ENCODE measurements at places on chromosomes 6 and 20.

DNA sequence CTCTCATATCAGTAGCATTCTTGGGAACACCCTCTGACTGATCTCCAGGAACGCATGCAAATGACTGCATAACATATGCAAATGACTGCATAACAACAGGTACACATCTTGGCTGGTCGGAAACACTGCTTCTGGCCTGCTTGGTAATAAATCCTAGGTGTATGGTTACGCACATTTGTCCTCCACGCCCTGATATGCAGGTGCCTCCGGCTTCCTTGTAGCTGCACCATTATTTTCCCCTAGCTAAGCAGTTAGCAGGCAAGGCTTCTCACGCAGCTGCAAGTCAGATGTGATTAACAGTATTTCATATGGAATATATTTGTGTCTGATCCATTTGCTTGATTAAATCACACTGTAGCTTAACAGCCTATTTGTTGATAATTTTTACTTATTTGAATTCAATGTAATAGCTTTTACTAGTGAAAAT is 5.9 kb downstream of the RPS6KA2 start:
- DNase-seq, result no peak

- no peak for DNase-seq
Observed at GRCh38 chr20:56454754-56455153, 13.7 kb upstream of the RTF2 start.

DNA sequence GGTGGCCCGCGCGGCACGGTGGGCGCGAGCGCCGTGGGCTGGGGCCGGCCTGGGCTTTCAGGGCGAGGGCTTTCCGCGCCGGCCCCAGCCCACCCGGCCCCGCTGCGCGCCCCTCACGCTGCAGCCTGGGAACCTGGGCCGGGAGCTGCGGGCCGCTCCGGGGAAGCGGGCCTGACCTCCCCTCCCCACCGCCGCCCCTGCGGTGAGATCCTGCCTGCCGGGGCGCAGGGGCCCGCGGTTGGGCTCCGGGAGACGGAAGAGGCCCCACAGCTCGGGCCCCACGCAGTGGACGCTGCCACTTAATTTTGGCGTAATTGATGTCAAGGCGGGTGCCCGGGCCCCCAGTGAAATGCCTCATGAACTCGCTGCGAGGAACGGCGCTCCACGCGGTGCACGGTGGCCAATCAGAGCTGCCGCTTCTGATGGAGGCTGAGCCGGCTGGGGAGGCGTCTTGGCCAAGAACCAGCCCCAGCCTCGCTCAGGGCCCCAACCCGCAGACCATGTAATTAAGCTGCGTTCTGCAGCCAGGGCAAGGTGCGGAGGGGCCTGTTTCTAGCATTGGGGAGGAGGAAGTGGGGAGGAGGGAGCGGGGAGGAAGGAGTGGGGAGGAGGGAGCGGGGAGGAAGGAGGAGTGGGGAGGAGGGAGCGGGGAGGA is 96.1 kb upstream of the BHLHE23 start:
- peak; percentile 37 for DNase-seq

DNA sequence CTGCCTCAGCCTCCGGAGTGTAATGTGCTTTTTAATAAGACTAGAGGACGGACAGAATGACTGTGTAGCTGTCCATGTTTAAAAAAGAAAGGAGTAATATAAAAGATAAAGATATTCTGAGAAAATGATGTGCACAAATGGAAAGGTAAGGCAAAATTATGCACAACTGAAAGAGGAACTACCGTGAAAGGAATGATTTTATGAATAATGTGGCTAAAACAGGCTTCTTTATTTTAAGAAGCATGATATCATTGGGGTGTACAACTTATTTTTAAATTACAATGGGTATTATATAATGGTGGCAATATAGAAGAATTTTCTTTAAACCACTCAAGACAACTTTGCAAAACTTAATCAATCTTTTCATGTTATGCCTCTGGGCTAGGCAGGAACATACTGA is 78.1 kb downstream of the FIG4 start:
- no peak for DNase-seq

- no peak for DNase-seq
Observed at GRCh38 chr20:22455259-22455658, 129.1 kb downstream of the FOXA2 start.

DNA sequence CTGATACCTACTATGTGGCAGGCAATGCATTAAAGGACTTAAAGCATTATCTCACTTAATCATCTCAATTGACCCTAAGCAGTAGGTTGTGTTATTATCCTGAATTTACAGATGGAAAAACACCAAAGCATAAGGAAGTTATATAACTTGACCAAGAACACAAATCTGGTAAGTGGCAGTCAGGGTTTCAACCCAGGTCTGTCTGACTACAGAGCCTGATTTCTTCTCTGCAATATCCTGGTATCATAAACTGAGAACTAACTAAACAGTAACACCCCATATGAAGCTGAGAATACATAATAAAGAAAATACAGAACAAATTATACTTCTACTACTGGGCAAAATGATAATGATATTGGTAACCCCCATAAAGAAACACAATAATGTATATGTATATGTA is 13.8 kb upstream of the DST start:
- DNase-seq, result no peak

- no peak for DNase-seq
Observed at GRCh38 chr6:124873066-124873410, 89.2 kb upstream of the RNF217 start.

DNA sequence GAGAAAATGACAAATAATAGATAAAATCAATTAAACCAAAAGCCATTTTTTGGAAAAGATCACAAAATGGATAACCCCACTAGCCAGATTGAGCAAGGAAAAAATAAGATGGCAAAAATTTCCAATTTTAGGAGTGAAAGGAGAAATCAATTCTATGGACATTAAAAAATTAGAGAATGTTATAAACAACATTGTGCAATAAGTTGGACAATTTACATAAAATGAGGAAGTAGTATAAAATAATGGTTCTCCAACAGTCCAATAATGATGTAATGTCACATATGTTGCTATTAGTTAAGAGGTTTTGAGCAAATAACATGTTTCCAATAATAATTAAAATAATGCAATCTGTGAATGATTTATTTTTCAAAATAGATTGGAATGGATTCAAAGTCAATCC is 3.1 kb upstream of the SNAP91 start:
- no peak for DNase-seq

DNA sequence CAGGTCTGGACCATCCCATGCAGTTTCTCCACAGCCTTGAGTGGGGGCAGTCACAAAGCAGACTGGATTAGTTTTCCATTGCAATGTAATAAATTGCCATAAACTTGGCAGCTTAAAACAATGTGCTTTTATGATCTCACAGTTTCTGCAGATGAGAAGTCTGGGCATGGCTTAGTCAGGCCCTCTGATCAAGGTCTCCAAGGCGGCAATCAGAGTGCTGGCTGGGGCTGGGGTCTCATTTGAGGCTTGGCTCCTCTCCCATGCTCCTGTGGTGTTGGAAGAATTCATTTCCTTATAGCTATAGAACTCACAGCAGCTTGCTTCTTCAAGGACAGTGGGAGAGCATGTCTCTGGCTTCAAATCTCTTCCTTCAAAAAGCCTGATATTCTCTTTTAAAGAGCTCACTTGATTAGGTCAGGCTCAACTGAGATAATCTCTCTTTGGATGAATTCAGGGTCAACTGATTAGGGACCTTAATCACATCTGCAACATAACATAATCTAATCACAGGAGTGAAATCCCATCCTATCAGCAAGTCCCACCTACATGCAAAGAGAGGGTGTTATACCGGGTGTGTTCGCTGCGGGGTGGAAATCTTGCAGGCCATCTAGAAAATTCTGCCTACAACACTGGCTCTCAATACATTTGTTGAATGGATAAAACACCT is 77.4 kb upstream of the SULF2 start:
- no peak for DNase-seq

DNA sequence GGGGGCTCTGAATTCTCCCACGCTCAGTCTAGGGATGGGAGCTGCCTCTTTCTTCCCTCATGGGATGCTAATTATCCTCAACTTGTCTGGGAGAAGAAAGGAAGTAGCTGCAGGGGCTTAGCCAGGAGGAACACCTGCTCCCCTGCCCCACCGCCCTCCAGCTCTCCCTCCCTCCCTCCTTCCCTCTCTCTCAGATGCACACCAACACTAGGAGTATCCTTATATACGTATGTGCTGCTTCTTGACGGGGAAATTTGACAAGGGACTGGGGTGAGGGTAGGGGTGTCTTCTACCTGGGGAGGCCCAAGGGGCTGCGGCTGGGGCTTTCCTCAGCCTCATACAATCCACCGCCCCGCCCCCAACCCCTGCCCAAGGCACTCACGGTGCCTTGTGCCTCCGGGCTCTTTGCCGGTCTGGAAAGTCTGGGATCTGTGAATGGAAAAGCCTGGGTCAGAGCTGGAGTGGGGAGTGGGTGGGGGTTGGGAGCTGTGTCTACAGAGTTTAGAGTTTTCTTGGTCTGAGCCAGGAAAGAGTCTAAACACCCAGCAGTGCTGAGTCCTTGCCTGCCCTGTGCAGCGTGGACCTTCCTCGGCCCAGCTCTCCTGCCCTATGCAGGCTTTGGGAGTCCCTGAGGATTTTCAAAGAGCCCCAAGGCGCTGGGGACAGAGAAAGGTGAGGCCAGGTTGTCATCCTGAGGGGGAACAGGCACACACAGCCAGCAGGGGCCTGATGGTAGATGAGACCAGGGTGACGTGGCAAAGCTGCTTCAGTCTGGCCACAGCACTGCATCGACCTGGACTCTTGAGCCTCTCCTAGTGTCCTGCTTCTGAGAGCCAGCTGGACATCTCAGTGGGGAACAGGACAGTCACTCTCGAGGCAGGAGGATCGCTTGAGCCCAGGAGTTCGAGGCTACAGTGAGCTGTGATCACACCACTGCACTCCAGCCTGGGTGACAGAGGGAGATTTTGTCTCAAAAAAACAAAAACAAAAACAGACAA is 29.3 kb upstream of the EMILIN3 start:
- DNase-seq, result no peak

DNA sequence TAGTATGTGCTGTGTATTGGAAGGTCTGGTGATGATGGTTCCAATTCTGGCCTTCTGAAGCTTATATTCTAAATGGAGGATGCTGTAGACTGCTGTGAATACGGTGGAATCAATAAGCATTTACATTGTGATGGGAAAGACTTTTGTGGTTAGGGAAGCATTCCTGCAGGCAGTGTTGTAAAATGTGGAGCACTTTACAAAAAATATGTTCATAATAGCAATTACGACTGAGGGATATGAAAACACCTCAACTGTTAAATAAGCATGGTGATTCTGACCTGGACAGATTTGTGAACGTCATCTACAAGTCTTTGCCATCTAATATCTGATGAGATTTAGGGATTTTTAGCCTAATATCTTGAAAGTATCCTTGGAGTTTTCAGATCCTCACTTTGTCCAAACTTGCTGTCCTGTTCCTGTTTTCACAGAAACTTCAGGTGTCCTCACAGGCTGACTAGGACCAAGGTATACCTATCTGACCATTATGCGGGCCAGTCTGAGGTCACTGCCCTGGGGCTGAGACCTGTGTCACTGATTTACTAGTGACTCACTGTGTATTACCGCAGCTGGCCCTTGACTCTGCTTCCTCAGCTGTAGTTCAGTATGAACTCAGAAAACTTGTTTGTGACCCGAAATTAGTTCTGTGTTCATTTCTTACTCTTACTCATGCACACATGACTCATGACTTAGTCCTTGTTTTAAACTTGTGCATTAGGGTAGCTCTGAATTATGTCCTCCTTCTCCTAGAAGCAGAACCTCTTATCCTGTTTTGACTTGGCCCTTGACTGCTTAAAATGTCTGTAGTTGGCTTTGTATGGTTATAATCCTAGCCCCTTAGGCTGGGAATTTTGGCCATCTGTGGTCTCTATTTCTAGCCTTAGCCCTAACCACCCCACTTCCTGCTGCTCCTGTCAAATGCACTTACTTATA is 343.0 kb downstream of the CDKAL1 start:
- DNase-seq, result peak; percentile 85

DNA sequence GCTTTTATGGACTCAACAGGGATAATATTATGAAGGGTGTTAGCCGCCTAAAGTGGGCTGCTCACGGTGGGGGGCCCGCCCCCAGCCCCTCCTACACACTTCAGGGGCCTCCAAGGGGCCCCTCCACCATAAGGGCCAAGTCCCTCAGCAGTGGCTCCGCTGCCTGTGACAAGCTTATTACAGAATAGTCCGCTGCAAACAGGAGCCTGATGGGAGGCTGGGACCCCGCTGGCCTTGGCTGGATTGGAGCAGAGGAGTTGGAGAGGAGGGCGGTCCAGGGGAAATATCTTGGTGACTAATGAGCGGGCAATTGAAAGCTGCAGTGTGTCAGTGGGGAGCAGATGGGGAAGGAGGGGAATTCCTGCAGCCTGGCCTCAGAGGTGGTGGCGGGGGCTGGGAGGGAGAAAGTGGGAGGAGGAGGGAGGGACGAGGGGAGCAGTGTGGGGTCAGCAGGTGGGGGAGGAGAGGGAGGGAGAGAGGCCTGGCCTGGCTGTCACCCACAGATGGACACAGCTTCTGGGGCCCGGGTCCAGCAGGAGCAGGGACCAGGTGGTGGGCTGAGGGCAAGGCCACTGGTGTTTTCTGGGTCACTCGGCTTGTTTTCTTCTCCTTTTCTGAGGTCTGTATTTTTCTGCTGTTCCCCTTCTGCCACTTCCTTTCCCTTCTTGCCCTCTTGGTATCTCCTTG is 57.6 kb upstream of the FOXP4 start:
- peak; percentile 82 for DNase-seq

DNA sequence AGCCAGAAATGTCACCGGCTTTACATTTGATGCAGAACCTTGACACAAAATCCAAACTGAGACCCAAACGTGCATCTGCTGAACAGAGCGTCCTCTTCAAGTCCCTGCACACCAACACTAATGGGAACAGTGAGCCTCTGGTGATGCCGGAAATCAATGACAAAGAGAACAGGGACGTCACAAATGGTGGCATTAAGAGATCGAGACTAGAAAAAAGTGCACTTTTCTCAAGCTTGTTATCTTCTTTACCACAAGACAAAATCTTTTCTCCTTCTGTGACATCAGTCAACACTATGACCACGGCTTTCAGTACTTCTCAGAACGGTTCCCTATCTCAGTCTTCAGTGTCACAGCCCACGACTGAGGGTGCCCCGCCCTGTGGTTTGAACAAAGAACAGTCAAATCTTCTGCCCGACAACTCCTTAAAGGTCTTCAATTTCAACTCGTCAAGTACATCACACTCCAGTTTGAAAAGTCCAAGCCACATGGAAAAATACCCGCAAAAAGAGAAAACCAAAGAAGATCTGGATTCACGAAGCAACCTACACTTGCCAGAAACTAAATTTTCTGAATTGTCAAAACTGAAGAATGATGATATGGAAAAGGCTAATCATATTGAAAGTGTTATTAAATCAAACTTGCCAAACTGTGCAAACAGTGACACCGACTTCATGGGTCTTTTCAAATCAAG is 108.4 kb downstream of the RTN4IP1 start:
- DNase-seq, result no peak

Measured in fibroblast of pulmonary artery (primary cell).